AG20443 (cell line): ENCODE measurements at places on chromosomes 3 and 15.

GRCh38 chr3:195859846-195860411, 48.2 kb upstream of the MUC4 start:
- no peak for DNase-seq

GRCh38 chr3:125435231-125435630, 60.1 kb upstream of the ZNF148 start:
- no peak for DNase-seq

DNA sequence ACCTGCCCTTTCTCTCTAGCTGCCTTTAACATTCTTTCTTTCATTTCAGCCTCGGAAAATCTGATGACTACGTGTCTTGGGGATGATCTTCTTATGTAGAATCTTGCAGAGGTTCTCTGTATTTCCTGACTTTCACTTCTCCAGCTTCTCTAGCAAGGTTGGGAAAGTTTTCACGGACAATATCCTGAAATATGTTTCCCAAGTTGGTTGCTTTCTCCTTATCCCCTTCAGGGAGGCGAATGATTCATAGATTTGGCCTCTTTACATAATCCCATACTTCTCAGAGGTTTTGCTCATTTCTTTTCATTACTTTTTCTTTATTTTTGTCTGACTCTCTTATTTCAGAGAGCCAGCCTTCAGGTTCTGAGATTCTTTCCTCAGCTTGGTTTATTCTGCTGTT, 62.1 kb upstream of the CCDC54 start:
- DNase-seq: no peak

GRCh38 chr3:127183931-127184869, 8.7 kb upstream of the PRR23E start:
- DNase-seq: no peak

DNA sequence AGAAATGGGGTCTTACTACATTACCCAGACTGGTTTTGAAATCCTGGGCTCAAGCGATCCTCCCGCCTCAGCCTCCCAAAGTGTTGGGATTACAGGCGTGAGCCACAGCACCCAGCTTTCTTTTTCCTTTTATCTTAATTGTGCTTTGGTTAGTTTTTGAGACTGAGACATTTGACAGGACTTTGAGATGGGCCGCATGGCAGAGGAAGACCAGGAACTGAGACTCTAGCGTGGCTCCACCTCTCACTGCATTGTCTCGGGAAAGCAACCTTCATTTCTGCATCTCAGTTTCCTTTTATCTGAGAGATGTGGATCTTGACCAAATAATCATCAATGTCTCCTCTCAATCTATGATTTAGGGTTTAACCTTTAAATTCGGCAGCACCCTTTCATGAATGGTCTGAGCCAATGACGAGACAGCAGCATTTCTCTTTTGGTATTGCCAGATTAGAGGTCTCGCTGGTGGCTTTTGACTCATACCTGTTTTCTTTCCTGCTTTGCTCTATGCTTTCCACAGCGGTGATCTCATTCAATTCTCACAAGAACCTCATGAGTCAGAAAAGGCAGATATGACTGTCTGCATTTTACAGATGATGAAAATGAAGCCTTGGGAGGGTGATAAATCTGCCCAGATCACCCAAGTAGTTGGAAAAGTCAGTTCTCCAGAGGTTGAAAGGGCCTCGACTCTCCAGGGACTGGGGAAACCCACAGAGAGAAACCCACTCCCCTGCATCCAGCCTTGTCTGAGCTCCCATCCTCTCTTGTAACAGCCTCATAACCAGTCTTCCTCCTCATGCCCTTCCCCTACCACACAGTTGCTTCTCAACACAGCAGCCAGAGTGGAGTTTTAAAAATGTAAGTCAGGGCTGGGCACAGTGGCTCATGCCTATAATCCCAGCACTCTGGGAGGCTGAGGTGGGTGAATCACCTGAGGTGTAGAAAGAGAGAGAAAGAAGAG, 84.8 kb upstream of the FOXB1 start:
- peak; percentile 26 for DNase-seq

GRCh38 chr15:56356616-56357015, 8.6 kb upstream of the TEX9 start:
- peak; percentile 52 for DNase-seq

GRCh38 chr3:37308247-37308646, 133.9 kb upstream of the LRRFIP2 start:
- peak; percentile 12 for DNase-seq

DNA sequence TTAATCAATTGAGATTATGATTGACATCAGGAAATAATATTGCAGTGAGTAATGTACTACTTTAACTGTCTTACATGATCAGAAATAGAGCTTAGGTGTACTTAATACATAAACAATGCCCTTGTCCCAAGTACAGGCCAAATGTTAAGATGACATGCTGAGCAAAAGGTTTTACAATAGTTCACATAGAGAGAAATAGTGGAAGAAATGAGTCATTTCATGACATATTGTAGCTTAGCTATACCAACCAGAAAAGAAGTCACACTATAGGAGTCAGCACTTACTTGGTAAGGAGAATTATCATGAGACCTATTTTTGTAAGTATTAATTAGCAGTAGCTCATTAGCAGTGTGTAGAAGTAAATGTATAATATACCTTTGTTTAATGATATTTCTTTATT, 96.4 kb upstream of the NANOGP8 start:
- no peak for DNase-seq

DNA sequence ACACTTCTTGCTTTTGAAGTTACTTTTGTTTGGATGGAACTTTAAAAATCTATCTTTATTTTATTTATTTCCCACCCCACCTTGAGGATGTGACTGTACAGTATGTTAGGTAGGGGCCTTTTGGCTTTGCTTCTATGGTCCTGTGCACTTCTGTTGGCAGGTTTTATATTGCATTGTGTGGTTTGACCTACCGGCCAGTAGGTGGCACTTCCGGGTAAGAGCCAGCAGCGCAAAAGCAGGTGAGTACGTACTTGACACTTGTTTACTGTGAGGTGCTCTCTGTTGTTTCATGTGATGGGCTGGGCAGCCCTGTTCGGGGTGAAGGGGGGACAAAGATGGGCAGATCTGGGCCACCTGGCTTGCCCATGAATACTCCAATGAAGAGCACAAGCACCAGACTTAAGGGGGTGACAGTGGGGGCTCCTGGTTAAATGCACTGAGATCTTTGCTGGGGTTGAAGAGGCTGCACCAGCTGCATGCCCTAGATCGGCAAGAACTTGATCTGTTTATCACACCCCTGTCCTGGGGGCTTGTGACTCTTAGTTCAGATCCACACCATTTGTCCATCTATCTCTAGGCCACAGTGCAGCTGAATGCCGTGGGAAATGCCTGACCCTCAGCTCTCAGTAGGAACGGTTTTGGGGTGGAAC, 131.6 kb downstream of the NLGN1 start:
- peak; percentile 10 for DNase-seq

DNA sequence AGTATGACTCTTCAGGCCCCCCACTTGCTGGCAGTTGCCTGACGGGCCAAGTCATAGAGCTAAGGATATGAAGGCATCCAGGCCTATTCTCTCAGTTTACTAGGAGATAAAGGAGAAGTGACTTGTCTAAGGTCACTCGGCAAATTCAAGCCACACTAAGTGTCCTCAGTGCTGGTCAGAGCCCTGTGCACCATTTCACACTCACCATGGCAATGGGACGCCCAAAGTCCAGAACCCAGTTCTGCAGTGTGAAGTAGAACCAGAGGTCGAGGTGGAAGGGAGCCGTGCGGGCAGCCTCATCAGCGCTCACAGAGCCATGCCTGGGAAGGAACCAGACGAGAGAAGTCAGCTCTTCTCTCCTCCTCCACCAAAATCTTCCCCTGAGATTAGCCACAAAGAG, 11.2 kb downstream of the CLN6 start:
- DNase-seq: no peak

DNA sequence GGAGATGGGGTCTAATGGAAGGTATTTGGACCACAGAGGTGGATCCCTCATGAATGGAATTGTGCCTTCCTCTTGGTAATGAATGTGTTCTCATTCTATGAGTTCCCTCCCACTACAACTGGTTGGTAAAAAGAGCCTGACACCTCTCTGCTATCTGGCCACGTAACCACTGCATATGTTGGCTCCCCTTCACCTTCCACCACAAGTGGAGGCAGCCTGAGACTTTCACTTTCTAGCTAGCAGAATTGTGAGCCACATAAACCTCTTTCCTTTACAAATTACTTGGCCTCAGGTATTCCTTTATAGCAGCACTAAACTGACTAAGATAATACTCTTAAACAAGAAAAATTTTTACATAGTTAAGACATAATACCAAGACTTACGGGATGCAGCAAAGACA, 155.3 kb downstream of the NR1I2 start:
- DNase-seq: no peak

DNA sequence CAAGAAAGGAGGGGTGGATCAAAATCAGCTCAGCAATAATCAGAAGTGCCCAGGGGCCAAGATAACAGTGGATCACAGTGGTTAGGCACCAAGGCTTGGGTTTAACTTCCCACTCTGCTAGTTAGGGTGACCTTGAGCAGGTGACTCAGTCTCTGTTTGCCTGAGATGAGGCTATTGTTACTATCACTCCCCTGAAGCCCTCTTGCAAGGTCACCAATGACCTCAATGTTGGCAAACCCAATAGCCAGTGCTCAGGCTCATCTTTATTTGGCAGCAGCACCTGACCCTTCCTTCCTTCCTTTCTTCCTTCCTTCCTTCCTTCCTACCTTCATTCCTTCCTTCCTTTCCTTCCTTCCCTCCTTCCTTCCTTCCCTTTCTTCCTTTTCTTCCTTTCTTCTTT, 102.4 kb upstream of the HACD2 start:
- no peak for DNase-seq

DNA sequence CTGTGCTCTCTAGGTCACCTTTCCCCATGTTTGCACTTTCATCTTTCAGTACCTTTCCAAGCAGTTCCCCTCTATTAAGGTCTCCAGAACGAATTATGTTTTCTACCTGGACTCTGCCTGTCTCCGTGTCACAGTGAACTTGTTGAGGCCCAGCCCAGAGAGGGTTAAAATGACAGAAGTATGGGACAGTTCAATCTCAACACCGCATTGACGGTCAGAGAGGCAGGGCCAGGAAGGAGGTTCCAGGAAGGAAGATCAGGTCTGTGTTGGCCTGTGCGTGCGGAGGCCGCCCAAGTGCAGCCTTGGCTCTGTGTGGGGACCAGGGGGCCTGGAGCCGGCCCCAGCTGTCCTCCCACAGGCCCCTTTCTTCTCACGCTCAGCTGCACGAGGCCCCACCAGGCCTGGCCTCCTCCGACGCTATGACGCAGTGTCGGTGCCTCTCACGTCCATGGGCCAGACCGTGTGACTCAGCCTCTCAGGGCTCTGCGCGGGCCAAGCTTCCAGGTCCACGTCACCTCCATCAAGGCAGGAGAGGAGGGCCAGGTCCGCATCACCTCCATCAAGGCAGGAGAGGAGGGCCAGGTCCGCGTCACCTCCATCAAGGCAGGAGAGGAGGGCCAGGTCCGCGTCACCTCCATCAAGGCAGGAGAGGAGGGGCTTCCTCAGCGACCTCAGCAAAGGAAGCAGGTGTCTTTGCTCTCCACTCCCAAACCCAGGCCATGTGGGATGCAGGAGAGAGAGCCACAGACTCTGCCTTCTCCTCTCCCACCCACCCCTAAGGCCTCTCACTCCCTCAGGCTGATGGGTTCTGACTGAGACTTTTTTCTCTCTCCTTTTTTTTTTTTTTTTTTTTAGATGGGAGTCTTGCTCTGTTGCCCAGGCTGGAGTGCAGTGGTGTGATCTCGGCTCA, 83.1 kb downstream of the CPN2 start:
- no peak for DNase-seq

DNA sequence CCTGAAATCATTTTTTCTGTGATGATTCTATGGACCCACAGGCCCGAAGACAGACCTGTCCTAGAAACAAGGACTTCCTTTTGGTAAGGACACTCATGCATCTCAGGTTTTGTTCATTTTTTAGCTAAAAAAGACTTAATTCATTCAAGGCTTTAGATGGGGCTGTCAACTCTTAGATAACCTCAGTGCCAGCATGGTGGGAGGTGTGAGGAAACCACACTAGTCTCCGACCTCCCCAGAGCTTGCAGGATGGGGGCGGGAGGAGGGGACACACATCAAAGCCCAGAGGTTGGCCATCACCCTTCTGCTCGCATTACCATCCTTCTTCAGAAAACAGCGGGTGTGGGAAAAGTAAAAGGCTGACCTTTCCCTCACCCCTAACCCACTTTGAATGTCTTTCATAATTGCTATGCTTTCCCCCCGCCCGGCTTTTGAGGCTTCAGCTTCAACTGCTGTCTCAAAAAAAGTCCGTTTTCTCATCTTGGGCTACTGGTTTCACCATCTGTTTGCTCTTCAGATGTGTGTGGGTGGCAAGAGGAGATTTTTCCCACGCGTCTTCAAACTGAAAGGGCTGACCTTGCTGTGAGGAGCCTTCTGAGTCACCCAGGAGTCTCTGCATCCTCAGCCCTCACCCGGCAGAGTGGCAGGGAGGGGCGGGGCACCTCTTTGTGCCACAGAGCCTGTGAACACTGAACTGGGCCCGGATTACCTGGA, 27.6 kb upstream of the CXCR6 start:
- peak; percentile 87 for DNase-seq

DNA sequence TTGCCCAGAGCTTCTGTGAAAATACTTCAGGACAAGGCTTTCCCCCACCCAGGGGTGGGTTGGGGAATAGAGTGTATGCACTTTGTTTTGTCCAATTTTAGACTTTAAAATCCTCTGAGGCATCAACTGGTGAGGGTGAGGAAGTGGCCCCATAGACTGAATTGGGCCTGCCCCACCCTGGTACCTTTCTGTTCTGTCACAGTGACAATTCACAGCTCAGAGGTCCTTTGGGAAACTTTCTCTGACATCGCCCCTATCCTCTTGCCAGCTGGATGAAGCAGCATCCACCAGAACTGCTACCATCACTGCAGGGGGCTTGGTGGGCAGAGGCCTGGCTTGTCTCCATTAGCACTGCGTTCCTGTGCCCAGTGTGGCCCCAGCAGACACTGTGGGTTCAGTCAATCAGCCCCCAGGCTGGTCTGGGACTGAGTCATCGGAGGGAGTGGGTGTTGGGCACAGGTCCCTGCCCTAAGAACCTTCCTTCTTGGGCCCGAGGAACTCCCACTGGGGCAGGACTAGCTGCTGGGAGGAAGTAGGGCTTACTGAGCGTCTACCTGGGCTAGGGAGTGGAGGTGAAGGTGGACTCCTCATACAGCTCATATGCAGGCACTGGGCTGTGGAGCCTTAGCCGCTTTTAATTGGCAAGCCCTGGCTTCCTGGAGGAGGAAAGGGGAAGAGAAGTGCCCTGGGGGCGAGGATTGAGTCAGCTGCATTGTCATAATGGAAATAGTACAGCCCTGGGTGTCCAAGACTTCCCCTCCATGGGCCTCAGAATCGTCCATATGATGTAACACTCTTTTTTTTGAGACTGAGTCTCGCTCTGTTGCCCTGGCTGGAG, 1.5 kb upstream of the PPM1M start:
- DNase-seq: no peak

GRCh38 chr15:52567871-52568600, 794 bp downstream of the ARPP19 start:
- DNase-seq: peak; percentile 24

GRCh38 chr3:112092496-112093179, 6.4 kb downstream of the C3orf52 start:
- peak; percentile 73 for DNase-seq

GRCh38 chr3:58307639-58308215, 1.4 kb downstream of the HTD2 start:
- DNase-seq: peak; percentile 35
